ENCODE measurements at places on chromosomes 6 and 20.
A peak's percentile ranks its signal among the peaks of the same experiment; 100 is the strongest.

GRCh38 chr20:46482864-46483263, 30.5 kb downstream of the ZNF334 start:
- DNase-seq: no peak

DNA sequence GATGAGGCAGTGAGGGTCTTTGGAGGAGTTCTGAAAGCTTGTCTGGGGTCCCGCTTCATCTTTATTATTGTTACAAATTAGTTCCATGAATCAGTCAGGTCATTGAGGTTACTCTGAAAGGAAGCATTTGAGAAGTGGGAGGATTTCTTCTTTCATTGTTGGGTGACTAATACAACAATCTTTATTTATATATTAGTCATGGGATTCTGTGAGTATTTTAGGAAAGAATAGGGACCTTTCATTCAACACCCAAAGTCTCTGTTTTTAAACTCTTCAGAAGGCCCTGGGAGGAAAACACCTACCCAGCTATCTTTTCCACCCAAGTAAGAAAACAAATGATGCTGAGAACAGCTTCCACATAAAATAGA, 98.3 kb downstream of the SOD2 start:
- no peak for DNase-seq

DNA sequence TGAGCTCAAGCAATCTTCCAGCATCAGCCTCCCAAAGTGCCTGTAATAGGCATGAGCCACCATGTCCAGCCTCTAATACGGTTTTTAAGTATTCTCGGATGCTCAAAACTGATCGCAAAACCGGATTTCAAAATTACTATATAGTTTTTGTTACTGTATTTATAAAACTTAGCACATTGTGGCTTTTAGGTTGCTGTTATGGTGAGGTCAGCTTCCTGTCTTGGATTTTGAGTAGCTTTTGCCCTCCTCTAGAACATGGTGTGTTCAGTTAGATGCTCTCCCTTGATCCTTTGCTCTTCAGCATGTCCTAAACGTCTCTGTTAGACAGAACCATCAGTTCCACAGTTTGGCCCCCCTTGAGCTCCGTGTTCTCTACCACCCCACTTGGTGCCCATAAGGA, 96.2 kb downstream of the RPP40 start:
- DNase-seq: no peak

- DNase-seq: no peak
These were observed 127.0 kb downstream of the CEBPB start for GRCh38 chr20:50317609-50318008.

DNA sequence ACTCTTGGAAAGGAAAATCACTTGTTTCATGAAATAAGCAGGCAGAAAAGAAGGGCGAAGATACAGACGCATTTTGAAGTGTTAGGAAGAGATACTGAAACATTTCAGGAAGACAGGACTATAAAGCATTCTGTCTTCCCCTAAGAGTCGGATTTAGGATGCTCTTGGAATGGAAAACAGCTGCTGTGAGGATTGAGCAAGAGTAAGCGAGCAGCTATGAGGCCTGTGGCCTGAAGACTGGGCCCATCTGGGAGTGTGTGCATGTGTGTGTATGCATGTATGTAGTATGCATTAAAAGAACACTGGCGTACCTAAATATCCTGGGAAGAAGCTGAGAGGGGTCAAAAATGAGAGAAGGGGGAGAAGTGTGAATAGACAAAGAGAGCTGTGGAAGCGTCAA, 83.6 kb downstream of the SIM1 start:
- DNase-seq: no peak

DNA sequence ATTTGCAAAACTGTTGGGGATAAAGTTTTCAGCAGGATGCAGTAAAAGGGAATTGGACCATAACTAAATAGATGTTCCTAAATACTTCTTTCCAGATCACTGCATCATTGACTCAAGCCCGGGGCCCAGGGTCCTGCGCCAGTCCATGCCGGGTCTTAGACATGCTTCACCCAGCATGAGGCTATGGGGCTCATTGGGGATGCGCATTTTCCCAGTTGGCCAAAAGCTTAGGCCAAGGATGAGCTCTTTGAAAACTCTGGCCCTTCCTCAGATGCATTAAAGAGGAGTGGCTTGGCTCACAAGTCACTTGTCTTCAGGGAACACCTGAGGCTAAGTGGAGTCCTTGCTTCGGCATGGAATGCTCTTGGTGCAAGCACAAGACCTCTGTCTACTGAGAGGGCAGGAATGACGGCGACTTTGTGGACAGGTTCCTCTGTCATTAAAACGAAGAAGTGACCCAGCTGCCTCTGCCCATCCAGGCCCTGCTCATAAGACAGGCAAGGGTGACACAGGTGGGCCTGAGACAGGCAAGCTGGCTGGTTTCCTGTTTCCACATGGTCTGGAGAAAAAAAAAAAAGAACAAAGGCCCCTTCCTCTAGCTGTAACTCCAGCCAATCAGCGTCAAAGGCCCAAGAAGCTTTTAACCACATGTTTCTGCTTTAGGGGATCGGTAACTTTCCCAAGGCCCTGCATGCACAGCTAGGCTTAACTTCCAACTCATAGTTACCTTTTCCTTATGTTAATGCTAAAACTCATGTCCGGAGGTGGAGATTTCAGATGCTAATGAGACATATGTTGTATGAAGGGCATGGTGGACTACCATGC, 81.4 kb upstream of the CDH4 start:
- no peak for DNase-seq

DNA sequence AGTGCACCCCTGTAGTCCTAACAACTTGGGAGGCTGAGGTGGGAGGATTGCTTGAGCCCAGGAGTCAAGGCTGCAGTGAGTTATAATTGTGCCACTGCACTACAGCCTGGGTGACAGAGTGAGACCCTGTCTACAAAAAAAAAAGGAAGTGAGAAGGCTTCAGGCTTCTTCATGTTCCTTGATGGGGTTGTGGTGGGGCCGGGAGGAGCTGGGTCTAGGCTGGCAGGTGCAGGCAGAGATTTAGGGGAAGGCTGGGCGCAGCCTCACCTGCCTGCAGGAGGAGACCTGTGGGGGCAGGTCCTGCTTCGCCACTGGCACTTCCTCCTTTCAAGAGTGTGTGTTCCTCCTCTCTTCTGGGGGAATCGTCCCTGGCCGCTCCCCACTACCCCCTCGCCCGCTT, 63.9 kb downstream of the CHMP4B start:
- no peak for DNase-seq

GRCh38 chr6:12126051-12126450, 113.9 kb downstream of the HIVEP1 start:
- DNase-seq: no peak

DNA sequence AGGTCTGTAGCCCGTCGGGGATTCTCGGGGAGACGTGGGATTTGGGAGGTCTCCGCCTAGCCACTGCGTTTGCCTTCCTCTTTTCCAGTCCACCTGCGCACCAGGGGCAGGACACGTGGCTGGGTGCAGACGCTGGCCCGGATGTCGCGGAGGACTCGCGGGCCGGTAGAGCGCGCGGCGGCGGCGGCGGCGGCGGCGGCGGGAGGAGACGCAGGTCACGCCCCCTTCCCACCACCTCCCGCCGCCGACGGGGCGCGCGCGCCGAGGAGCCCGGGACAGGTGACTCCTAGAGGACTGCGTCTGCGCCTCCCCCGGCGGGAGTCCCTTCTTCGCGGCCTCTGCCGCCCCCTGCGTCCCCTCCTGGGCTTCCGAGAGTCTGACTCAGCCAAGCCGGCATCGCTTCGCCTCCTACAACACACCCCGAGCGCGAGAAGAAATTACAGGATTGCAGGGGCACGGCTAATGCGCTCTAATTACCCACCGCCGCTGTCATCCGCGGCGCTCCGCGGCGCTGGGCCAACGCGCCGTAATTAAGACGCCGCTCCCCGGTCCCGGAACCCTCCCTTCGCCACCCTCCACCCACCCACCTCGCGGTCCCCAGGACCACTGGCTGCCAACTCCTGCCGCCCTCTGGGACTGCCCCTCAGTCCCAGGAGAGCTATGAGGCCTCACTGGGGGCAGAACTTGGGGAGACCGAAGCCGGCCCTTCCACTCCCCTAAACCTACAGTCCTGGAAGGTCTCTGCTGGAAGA, 124.5 kb downstream of the MRPL14 start:
- no peak for DNase-seq

- no peak for DNase-seq
These were observed 8.5 kb upstream of the PDYN start for GRCh38 chr20:2002365-2002764.

- DNase-seq: no peak
These were observed 82.2 kb downstream of the TIAM2 start for GRCh38 chr6:155077331-155077730.

DNA sequence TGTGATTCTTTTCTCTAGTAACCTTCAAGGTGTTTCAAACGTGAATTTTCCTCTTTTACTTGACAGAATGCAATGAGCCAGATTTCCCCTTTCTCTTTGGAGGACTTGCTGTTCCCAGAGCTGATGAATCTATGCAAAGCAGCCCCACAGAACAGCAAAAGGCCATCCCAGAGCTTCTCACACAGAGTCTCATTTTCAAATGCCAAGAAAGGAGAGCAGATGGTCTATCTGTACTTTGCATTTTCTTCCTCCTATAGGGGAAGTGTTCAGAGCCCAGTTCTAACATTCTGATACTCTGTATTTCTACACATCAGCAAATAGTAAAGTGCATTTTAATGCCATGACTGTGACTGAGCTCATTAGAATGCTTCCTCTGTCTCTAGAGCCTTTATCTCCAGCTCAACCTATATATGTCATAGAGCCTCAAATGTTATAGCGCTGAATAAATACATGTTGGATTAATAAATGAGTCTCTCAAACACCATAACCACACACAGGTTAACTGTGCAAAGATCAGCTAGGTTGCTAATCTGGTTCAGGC, 81.8 kb upstream of the EYA4 start:
- DNase-seq: no peak

- no peak for DNase-seq
These were observed 70.4 kb downstream of the PLAGL1 start for GRCh38 chr6:143937668-143937970.

GRCh38 chr6:14038467-14039437, 78.8 kb upstream of the CD83 start:
- DNase-seq: no peak

DNA sequence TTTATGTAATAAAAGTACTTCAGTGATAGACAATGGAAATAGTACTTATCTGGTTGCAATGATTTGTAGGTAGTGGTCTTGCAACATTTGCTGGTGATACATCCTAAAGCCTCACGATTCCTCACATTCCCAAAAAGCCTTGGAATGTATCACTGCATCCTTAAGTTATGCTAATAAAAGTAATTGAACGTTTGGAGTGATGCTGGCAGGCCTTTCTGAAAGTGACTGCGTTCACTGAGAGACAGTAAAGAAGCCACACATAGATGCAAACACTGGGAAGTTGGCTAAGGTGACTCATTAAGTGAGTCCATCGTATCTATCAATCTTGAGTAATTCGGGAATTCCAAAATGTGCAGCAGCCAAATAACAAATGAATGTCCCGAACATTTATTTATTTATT, 444.1 kb upstream of the SOX4 start:
- no peak for DNase-seq

GRCh38 chr6:7243179-7243981, 69.6 kb downstream of the SSR1 start:
- no peak for DNase-seq

DNA sequence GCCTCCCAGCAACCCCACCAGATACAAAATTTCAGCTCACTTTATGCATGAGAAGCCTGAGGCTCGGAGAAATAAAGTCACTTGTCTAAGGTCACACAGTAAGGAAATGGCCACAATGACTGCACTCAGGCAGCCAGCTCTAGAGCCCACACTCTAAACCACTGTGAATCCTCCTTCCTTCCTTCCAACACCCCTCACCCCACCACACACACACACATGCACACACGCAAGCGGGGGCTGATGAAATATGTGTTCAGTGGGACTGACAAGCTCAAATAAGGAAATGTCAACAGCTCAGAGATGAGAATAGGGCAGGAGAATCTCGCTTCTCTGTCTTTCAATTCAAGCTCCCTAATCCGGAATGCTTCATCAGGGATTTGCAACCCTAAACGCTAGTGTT, 6.0 kb upstream of the BPIFA1 start:
- DNase-seq: no peak

- DNase-seq: no peak
These were observed 1.2 kb downstream of the DUSP22 start for GRCh38 chr6:293193-294174.

GRCh38 chr6:112223070-112223861, 31.1 kb downstream of the LAMA4 start:
- no peak for DNase-seq

GRCh38 chr6:14070457-14070856, 47.1 kb upstream of the CD83 start:
- DNase-seq: no peak

DNA sequence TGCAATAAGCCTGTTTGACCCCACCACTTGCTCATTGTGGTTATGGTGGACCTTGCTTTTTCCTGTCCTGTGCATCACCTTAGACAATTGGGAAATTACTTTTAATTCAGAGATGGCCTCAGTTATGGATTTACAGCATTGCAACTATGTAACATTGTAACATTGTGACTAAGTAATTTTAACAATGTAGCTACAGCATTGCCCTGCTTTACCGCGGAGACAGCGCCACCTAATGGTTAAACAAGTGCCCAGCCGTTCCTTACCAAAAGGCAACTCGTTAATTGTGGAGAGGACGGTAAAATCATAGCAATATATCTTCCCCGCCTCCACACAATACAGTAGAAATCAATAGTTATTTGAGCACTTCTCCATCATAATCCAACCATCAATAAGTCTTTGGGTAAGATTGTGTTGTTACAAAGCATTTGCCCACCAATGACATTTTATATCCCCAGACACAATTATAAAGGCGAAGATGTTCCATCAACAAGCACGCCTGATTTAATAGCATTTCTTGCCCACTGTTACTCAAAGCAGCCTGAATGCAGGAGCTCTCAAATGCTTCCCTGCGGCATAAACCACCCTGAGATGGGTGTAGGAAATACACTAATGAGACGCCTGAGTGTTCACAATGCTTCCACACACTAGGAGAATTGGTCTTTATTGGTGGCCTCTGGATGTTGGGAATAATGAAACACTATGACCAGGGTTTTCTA, 93.7 kb downstream of the PROKR2 start:
- peak; percentile 28 for DNase-seq

DNA sequence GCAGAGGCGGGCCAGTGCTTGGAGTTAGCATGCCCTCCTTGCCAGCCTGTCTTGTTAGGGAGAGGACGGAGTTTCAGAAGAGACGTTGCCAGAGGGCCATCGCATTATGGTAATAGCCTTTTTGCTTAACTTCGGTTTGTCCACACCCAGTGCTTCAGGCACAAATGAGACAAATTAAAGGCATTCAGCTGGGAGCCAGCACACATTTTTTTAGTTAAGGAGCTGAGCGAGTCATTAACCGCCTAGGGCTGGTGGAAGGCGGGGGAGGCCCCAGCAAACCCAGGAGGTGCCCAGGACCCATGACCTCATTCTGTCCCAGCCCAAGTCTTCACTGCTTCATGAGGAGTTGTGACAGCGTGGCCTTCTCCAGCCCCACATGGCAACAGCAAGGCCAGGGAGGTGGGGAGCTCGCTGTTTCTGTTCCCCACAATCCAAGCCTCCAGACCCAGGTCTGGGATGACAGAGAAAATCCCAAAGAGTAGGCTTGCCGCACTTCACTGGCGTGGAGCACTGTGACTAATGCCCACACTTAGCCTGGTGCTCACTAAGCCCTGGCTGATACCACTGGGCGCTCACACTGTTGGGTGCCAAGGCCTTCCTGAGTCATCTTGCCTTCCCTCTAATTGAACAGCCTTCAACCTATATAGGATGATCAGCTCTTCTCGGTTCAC, 237.1 kb downstream of the ANKRD60 start:
- DNase-seq: no peak

- no peak for DNase-seq
These were observed 57.5 kb upstream of the SNRPB2 start for GRCh38 chr20:16672299-16672698.

- DNase-seq: no peak
These were observed 31.9 kb downstream of the HIVEP2 start for GRCh38 chr6:142913036-142913510.
